ENCODE measurements at places on chromosomes 16 and 17.

DNA sequence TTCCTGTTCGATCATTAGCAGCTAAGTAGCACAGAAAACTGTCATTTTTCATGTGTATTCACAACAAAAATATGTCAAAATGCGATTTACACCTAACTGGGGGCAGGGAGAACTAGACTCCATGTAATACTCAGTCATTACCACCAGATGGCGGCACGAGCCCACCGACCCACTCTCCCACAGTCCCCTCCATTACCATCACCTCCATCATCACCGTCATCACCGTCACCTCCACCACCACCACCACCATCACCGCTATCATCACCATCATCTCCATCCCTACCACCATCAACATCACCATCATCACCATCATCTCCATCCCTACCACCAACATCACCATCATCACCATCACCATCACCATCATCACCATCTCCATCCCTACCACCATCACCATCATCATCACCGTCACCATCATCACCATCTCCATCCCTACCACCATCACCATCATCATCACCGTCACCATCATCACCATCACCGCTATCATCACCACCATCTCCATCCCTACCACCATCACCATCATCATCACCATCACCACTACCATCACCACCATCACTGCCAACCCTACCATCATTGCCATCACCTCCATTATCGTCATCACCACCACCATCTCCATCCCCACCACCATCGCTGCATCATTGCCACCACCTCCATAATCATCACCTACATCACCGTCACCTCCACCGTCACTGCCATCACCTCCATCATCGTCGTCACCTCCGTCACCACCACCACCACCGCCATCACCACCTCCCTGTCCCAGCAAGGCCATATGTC is 14.4 kb downstream of the NDUFAF8 start:
- DNase-seq = no peak

- DNase-seq = no peak
These were observed 69.4 kb downstream of the CCDC182 start for GRCh38 chr17:57675427-57676387.

DNA sequence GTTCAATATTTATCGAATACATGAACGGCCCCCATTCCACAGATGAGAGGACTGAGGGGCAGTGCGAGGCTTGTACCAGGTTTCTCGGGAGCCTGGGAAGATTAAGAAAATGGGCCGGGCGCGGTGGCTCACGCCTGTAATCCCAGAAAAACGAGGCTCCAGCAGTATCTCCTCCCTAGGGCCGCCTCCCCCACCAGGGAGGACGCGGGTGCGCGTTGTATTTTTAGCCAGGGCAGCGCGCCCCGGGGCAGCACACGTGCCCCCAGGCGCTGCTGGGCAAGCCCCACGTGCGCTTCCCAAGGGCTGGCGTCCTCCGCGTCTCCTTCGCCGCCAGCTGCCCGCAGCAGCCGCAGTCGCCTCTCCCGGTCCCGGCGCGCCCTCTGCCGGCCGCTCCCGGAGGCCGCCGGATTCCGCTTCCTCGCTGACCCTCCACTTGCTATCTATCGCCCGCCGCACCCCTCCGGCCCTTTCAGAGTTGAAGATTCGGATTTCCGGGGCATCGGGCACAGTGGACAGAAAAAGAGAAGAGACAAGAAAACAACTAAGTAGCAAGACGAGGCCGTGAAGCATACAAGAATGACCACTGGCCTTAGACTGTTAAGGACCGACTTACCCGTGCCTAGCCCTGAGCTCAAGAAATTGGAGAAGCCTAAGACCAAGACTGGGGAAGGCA is 1.9 kb upstream of the YBX2 start:
- DNase-seq = no peak

DNA sequence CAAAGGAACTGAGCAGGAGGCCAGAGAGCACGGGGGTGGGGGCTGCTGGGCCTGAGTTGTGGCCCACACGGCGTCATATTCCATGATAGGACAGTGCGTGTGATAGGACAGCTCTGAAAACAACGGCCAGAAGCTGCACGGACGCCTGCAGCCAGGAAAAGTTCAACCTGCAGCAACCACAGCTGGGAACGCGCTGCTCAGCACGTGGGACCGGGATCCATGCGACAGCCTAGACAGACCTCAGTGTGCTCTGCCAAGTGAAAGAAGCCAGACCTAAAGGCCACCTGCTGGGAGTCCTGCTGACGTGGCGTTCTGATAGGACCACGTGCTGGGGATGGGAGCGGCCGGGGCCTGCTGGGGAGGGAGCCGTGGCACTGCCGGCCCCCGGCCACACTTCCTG is 21.6 kb downstream of the CTU2 start:
- no peak for DNase-seq

GRCh38 chr16:67089101-67089500 is 20.6 kb upstream of the PHAF1 start:
- no peak for DNase-seq

Data from NCI-H187 treated with DMSO at 0.1 percent for 48 hours (cell line).